ENCODE measurements at places on chromosomes 3 and 15.

GRCh38 chr3:34053626-34054025 is 255.2 kb downstream of the PDCD6IP start:
- DNase-seq, result no peak

- no peak for DNase-seq
Measured at GRCh38 chr3:117161816-117162215, 452.2 kb downstream of the TUSC7 start.

DNA sequence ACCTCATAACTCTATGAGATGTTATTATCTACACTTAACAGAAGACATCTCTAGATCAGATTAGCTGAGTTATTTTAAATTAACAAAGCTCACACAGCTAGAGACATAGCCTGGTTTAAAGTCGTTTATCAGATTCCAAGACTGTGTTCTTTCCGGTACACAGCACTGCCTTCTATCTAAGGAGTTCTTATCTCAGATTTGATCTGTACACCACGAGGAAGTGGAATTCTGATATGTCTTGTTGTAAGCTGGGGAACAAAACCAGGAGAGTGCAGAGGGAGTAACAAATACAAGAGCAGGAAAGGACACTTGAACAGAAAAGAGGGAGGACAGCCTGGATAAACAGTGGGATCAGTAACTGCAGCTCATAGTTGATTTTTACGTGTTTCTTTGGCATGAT is 61.7 kb upstream of the KCNMB2 start:
- DNase-seq, result no peak

DNA sequence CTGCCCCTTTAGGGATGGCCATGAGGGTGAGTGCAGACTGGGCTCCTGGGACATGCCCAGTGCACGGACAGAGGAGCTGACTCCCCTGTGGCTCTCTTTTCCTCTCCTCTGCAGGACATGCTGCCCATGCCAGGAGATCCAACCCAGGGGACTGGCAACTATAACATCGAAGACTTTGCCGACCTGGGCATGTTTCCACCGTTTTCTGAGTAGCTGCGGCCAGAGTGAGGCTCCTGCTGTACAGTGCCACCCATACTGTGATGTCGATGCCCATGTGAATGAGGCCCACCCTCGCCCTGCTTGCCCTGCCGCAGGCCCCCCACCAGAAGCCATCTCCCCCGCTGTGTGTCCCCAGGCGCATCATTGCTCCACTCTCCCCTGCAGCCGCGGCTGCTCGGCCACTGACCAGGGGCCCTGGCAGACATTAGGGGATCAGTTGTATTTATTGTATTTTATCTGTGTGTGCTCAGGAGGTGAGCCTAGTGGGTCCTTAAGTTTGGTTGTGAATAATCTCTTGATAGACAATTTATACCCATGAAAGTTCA is 101.6 kb upstream of the ABHD17C start:
- no peak for DNase-seq

- no peak for DNase-seq
Measured at GRCh38 chr3:12440927-12441714, 43.2 kb upstream of the TSEN2 start.

Measured in cortex of kidney (tissue), 1 donor.